ENCODE measurements at places on chromosomes 6 and 20. TPM values are rescaled to one million over a fixed set of nuclear protein-coding genes. Genes with fewer than 3 reads are reported as not detected.

DNA sequence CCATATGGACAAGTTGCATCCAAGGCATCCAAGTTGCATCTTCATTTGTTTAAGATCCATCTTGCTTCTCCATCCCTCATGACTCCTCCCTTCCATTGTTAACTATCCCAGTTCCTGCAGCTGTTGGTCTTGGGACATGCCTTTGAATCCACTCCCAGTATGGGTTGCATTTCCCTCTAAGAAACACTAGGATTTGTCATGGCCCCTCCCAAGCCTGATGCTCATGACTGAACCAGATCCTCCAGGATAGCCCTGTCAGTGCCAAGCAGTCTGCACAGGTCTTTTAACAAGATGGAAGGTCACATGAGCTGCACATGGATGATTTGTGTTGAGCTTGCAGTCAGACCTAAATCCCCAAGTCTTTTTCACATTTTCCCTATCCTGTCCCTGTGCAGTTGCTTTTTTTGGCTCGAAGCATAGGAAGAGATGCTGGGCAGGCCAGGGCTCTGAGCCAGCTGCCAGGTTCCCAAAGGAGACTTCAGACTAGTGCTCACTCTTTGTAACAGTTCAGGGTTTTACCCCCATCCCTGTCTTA, 4.2 kb downstream of the PPP2R5D start:
- DNase-seq, result no peak

GRCh38 chr6:6590530-6590929, 2.0 kb downstream of the LY86 start:
- no peak for DNase-seq

GRCh38 chr6:116543149-116543548, 2.3 kb downstream of the TRAPPC3L start:
- DNase-seq, result no peak

DNA sequence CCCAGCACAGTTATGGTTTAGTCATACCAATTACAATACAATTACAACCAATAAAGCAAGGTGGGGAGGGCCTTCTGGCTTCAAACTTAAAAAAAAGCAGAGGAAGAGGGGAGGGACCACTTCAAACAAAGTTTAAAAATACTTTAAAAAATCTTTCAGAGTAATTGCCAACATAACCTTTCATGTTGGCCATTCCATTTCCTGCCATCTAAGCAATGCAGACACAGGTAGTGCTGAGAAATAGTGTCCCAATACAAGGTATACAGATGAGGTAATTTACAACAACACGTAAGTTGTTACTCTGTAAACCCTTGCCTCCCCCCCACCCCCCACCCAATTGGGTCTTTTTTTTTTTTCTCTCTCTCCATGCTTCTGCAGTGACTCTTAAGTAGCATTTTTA, 18.8 kb upstream of the TBC1D20 start:
- DNase-seq, result peak; percentile 38

The HLA-DRB1 gene
- total RNA-seq, result 42.8 TPM

The E2F1 gene
- total RNA-seq, result 4.6 TPM

DNA sequence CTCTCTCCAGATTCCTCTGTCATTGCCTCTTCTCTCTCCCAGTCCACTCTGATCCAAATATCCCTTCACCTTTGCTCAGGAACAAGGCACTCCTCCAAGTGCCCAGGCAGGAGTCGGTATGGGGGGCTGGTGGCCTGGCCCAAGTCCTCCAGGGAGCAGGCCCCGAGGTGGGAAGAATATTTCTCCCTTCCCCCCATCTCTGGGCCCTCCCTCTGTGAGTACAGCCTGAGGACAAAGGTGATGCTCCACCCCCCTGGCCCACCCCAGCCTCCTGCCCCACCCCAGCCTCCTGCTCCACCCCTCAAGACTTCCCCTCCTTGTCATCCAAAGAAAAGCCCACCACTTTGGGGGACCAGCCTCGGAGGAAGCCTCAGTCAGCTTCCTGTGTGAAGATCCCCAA, 96.9 kb downstream of the NCR2 start:
- no peak for DNase-seq

The SNRPB gene
- 174 TPM for total RNA-seq

The CTNNBL1 gene
- 75.6 TPM for total RNA-seq

DNA sequence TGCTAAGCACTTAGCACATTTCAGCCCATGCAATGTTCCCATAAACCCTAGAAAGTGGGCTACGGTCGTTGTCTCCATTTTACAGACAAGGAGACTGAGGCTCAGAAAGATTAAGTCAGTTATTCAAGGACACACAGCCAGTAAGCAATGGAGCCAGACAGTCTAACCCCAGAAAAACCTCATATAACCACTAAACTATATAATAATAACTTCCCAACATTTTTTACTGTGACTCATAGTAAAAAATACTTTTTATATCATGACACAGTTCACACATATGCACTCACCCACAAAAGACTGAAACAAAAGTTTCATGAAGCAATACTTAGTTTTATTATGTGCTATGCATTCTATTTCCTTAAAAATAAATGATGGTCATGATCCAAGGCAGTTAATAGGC, 66.2 kb upstream of the EYA2 start:
- DNase-seq, result no peak

DNA sequence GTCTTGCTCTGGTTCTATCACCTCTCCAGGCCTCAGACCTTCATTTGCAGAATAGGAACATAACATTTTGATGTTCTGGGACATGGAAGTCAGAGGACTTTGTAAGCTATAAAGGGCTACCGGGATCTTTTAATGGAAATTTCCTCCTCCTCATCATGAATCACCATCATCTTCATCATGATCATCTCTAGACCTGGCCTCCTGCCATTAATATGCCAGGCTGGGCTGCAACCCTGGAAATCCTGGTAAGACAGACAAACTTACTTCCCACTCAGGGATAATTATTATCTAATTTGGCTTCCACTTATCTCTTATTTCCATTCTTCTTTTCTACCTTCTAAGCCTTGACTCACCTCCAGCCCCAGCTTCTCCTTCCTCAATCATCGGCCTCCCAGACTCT, 41.0 kb upstream of the MRPS18A start:
- DNase-seq, result no peak

- peak; percentile 63 for DNase-seq
These were observed 28.7 kb downstream of the COX4I2 start for GRCh38 chr20:31666258-31667042.

- DNase-seq, result no peak
These were observed 98.2 kb upstream of the ZNF217 start for GRCh38 chr20:53691811-53692192.

- DNase-seq, result no peak
These were observed 45.4 kb upstream of the ID1 start for GRCh38 chr20:31559704-31560093.

DNA sequence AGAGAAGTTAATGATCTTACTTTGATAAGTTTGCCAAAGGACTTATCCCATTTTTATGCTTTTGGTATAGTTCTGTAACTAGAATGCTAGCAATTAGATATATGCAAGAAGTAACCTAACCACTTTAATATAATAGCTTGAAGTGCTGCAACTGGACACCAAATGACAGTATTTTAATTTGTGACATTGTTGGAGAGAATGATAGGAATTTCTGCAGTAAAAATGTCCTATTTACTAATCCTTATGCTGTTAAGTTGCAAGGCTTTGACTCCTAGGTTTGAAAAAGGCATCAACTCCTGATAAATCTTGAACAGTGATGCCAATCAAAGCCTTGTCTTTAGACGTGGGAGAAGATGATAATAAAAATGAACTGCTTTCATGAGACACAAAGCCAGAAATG, 726.0 kb upstream of the GJE1 start:
- no peak for DNase-seq

DNA sequence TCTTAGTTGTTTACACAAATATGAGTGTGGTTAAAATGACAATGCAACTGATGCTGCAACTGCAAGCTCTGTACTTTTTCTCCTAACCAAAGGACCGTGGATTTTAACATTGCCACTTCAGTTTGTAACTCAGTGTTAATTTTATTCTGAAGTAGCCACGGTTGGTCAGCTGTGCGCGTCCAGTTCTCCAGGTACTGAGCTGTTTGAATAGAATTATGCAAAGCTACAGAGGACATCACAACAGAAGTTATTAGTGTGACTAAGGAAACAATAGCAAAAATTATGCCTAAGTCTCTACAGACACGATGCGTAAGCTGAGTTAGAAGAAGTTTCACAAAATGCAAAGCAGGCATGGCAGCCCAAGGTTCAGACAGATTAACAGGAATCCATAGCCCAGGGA, 4.4 kb upstream of the ABHD12 start:
- DNase-seq, result no peak

- DNase-seq, result no peak
These were observed 527.8 kb upstream of the RNF217 start for GRCh38 chr6:124434421-124434820.

DNA sequence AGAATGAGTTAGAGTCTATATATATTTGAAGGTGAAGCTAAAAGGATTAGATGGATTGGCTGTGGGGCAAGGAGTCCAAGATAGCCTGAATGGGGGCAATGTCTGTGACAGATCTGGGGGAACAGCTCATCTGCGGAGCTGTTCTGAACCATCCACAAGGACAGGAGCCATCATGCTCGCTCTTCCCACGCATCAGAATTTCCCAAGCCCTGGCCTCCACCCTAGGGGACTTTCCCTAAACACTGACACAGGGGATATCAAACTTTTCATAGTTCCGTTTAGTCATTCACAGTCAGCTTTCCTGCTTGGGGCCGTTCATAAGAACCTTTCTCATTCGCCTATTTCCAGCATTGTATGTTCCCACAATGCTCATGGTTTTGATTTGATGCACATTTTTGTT, 37.6 kb upstream of the CCN6 start:
- peak; percentile 46 for DNase-seq

The C20orf144 gene
- 0.33 TPM for total RNA-seq

- DNase-seq, result no peak
These were observed 440.2 kb downstream of the TBC1D32 start for GRCh38 chr6:120894077-120894476.

GRCh38 chr6:166778776-166779175, 151.7 kb upstream of the RPS6KA2 start:
- no peak for DNase-seq

The MOXD1 gene
- total RNA-seq, result not detected

DNA sequence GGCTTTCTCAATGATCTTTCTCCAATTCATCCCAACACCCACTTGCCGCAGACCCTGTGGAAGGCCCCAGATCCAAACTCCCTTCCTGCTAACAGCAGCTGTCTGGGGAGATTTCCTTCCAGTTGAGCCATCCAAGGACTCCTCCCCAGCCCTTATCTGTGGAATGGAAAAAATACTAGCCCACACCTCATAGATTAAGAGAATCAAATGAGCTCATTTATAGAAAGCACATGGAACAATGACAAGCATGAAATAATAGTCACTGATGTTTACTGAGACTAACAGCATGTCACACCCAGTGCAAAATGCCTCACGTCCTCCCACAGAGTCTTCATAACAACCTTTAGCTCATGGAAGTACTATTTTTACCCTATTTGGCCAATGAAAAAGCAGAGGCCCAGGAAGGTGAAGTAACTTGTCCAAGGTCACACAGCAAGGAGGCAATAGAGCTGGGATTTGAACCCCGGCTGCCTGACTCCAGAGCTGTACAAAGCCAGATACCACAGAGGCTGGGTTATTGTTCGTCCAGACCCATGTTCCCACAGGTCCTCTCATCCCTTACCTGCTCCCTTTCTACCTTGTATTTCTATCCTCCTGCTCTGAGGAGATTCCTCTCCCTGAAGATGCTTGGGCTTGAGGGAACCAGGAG, 23.4 kb upstream of the PTGIS start:
- no peak for DNase-seq

DNA sequence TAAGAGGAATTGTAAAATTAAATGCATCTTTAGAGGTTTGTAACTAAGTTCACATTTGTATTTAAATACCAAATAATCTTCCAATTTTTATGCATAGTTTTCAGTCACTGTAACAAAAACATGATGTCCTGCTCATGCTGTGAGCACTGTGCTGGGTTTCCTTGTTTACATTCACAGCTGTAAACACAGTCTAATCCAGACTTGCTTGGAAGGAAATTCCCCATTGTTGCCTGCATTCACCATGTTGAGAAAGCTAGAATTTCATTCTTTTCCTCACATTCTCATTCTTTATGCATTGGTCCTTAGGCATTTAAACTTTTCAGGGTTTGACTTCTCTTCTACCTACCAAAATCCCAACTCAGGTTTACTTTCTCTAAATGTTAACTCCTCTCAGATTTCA, 242.0 kb upstream of the TBX18 start:
- no peak for DNase-seq

GRCh38 chr20:16209951-16210361, 363.3 kb downstream of the KIF16B start:
- DNase-seq, result no peak

The PLCB1 gene
- 66.2 TPM for total RNA-seq

DNA sequence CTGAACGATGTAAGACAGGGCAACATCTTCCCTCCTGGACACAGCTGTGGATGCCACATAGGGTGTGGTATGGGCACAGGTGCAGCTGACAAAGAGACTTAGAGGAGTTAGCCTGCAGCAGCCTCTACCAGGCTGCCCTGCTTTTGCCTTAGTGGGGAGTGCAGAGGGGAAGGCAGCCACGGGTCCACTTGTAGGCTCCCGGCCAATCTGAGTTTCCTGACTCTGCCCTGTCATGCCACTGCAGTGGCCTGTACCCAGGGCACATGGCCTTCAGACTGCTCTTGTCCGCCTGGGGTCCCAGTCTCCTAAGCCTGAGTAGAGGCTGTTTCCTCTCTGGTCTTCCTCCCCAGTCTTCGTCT, 17.1 kb upstream of the CST9L start:
- DNase-seq, result no peak

GRCh38 chr6:92122746-92123145, 1296.6 kb downstream of the EPHA7 start:
- no peak for DNase-seq

DNA sequence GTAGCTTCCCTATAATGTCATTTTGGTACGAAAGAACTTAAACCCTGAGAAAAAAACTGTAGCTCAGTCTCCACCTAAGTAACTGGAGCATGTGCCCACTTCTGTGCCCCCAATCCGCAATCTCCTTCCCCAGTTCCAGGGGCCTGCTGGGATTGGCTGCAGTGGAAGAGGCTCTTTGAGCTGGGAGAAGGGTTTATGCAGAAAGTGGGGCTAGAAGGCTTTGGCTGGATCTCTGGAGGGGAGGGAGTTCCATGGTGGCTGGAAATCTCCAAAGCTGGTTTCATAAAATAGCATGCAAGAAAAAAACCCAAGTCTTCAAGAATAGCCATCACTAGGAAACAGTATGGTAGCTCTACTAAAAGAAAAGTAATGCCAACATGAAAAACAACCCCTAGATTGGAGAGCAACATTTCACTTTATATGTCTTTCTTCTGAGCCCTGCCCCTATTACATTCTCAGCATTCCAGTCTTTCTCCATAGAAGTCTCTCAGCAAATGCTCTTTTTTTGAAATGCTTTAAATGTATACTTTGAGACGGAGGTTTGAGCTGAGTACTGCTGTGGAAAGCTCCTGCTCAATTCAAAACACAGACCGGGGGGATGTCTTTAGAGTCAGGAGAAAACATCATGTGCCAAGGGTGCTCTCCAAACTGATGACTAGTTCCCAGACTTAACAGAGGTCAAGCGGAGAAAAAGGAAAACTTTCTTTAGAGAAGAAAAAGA, 36.0 kb upstream of the FOXO3 start:
- DNase-seq, result no peak

The AIF1 gene
- total RNA-seq, result 17.9 TPM

All from natural killer cell (primary cell).